ENCODE measurements at places on chromosomes 7 and 10.

- no peak for DNase-seq
Observed at GRCh38 chr10:30403494-30403893, 30.5 kb upstream of the MAP3K8 start.

GRCh38 chr7:26897928-26898327 lies 33.5 kb upstream of the SKAP2 start:
- no peak for DNase-seq

DNA sequence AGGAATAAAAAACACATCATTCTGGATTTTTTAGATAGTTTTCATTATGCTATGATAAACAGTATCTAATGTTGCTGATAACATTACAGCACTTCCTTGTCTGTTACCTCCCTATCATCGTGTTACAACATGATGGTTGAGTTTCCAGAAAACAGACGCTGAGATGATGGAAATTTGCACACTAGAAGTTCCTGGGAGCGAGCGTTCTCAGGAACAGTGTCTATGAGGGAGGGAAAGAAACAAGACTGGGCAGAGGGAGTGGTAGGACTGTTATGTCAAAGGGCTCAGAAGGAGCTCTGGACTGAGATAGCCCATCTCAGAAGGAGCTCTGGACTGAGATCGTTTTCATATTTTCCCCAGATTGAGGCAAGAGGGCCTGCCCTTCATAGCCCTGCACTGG lies 121.6 kb downstream of the REEP3 start:
- no peak for DNase-seq

GRCh38 chr10:46096446-46096845 lies 50.4 kb upstream of the MSMB start:
- no peak for DNase-seq

DNA sequence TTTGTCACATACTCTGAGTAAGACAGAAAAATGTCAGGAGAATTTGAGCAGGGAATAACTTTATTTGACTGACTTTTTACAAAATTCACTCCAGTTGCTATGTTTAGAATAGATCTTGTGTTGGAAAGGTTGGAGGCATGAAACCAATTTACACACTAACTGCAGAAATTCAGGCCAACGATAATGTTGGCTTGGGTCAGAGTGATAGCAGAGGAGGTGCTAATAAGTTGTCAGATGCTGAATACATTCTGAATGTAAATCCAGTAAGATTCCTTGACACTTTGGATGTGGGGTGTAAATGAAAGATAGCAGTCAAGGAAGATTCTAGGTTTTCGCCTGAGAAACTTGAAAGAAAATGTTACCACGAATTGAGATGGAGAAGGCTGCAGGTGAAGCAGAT lies 502.5 kb upstream of the GHITM start:
- no peak for DNase-seq

GRCh38 chr10:113576852-113577251 lies 24.0 kb downstream of the HABP2 start:
- no peak for DNase-seq

- DNase-seq: no peak
Observed at GRCh38 chr10:68172324-68172723, 59.6 kb downstream of the ATOH7 start.

DNA sequence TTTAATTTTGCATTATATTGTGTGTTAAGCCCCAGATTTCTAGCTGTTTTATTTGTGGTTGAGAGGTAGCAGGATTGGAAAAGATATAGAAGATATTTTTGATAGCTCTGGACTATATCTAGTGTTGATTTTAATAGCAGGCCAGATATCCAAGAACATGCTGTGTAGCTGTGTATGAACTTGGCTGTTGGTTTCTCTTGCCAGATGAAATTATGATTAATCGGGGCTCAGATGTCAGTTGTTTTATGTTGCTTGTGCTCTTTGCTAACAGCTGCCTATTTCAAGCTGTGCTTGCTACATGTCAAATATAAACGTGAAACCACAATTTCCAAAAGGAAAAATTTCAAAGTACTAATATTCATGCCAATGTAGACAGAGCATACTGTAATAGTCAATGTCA lies 141.1 kb downstream of the GRM3 start:
- no peak for DNase-seq

DNA sequence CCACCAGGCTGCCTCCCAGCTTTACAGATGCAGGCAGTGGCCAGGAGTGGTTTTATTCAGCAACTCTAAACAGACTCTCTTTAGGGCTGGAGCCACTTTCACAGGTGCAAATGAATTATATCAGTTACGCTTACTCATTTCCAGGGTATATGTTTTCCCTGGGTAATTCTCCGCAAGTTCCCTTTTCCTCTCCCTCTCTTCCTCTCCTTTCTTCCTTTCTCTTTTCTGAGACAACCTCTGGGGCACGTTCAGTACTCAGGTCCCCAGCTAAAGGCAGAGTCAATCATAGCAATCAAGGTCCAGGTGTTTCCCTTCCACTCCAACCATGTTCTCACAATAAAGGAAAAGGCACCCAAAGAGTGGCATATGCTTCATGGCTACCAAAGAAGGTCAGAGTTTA lies 41.3 kb downstream of the PDLIM1 start:
- no peak for DNase-seq

DNA sequence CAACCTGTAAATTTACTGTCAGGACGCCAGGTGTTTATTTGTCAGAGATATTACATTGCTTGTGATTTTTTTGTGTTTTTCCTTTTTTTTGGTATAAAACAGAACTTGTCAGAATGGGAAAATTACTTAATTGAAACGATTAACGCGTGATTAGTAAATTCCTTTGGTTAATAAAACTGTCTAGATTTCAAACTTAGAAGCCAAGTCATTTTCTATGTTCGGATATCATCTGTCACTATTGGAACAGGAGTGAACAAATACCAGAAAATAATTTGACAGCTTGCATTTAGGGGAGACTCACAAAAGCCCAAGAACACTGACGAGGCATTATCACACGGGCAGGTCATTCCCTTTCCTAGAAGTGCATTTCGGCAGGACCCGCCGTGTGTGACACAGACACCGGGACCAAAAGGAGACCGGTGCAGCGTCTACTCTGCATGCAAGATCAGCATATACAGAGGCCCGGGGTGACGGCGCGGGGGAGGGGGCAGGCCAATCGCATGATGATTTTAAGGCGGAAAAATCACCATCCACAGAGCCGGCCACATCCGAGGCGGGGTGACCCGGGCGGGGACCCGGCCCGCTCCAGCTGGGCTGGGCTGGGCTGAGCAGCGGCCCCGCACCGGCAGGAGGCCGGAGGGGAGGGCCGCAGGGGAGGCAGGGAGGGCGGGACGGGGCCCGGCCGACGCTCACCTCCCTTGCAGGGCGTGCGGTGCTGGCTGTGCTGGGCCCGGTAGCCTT lies 841 bp downstream of the GLUD1 start:
- peak; percentile 47 for DNase-seq

DNA sequence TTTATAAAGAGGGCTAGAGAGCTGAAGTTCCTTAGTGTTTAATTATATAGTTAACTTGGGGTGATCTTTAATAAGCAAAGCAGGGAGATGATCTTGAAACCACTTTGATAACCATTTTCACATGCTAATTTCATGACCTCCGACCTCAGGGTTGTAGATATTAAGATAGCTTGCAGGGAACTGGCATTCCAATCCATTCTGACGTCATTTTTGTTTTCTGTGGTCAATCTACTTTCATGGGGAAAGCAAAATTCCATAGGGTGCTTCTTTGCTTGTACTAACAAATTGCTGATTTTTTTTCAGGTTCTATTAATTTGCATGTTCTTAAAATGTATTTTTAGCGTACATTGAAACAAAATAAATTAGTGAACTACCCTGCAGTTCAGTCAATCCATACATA lies 139.3 kb downstream of the CDCA7L start:
- DNase-seq: no peak

DNA sequence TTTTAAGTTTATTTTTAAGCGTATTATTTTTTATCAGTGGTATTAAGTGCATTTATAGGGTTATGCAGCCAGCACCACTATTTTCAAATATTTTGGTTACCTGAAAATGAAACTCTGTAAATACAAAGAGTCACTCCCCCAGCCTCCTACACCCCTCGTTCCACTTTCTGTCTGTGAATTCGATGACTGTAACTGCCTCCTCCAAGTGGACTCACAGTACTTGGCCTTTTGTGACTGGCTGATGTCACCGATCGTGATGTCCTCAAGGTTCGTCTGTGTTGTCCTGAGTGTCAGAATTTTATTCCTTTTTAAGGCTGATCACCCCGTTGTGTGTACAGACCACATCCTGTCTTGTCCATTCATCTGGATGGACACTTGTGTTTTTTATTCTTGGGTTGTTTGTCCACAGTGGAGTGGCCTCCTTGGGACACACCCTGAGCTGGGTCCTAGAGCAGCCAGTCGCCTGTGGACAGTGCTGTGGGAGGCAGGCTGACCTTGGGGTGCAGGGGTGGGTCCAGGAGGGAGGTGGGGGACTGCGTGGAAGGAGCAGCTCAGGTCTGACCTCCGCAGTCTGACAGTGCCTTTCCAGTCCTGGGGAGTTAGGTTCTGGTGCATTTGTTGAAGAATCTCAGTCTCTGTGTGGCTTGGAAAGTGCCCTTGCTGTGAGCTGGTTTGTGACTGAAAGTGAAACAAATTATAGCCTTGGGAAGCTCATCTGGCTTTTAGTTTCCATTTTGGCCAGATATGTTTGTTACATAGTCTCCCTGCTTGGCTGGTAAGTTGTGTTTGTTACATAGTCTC lies 6.9 kb downstream of the MTG1 start:
- no peak for DNase-seq

DNA sequence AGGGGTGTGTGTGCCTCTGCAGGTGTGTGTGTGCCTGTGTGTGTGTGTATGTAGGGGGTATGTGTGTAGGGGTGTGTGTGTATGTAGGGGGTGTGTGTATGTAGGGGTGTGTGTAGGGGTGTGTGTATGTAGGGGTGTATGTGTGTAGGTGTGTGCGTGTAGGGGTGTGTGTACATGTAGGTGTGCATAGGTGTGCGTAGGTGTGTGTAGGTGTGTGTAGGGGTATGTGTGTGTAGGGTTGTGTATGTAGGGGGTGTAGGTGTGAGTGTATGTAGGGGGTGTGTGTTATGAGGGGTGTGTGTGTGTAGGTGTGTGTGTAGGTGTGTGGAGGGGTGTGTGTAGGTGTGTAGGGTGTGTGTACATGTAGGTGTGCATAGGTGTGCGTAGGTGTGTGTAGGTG lies 48.6 kb upstream of the PSMG3 start:
- no peak for DNase-seq

DNA sequence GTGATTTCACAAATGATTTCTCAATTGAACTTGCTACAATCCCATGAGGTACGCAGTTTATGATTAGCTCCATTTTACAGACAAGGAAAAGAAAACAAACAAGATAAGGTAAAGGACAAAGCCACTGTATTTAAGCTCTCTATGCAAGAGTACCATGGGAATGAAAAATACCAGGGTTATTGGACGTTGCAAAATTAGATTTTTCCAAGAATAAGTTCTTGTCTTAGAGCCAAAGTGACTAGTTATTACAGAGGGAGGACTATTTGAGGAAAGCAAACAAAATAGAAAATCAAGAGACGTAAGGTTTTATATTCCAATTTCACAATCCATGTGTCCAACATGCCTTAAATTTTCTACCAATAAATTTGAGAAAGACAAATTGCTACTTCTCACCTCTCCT lies 97.9 kb upstream of the PTN start:
- no peak for DNase-seq

DNA sequence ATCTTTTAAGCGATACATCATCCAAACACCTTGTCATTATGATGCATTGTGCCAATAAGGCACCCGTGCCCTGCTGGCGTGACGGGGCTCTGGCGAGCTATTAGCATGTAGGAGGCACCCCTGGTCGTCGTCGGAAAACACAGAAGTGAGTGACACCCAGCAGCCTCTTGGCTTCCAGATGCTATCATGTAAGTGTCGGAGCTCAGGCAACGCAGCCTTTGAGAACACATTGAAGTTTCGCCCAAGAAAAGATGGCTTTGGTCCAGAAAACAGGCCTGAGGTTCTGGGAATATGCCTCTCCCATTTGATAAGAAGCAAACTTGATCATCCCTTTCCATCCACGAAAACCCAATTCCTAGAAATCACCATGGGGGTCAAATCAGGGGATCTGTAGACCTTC lies 555.3 kb downstream of the GALNT17 start:
- DNase-seq: no peak

- no peak for DNase-seq
Observed at GRCh38 chr10:11835704-11836103, 12.5 kb downstream of the PROSER2 start.

DNA sequence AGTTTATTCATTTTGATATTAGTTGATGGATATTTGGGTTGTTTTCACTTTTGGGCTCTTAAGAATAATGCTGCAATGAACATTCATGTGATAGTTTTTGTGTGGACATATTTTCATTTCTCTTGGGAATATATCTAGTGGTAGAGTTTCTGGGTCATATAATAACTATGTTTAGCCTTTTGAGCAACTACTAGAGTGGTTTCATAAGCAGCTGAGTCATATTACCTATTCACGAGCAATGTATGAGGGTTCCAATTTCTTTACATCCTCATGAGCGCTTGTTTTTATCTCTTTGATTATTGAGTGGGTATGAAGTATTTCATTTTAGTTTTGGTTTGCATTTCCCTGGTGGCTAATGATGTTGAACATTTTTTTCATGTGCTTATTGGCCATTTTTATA lies 182.6 kb downstream of the PON1 start:
- no peak for DNase-seq

GRCh38 chr7:13990319-13990983 lies 985 bp upstream of the ETV1 start:
- peak; percentile 9 for DNase-seq

- DNase-seq: no peak
Observed at GRCh38 chr10:95282107-95282506, 8.7 kb downstream of the PDLIM1 start.

DNA sequence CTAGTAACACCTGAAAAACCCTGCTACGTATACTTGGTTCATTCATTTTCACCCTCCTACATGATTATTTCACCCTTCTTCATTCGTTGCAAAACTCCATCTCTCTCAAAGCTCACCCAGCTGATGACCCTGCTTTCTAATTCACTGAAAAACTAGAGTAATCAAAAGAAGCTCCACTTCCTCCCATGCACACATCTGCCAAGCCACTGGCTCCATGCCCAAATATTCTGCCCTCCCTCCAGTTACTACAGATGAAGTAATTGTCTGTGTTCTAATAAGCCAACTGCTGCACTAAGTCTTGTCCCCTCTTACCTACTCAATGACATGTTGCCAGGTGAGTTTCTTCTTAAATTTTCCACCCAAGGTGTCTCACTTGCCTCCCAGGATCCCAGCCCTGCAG lies 96.9 kb upstream of the CCDC71L start:
- no peak for DNase-seq
